WTC11 (cell line): ENCODE measurements at places on chromosomes 12 and 14. TPM values are rescaled to one million over a fixed set of nuclear protein-coding genes. Genes with fewer than 3 reads are reported as not detected.

GRCh38 chr12:13376610-13377373 lies 180.3 kb downstream of the EMP1 start:
- no peak for DNase-seq

DNA sequence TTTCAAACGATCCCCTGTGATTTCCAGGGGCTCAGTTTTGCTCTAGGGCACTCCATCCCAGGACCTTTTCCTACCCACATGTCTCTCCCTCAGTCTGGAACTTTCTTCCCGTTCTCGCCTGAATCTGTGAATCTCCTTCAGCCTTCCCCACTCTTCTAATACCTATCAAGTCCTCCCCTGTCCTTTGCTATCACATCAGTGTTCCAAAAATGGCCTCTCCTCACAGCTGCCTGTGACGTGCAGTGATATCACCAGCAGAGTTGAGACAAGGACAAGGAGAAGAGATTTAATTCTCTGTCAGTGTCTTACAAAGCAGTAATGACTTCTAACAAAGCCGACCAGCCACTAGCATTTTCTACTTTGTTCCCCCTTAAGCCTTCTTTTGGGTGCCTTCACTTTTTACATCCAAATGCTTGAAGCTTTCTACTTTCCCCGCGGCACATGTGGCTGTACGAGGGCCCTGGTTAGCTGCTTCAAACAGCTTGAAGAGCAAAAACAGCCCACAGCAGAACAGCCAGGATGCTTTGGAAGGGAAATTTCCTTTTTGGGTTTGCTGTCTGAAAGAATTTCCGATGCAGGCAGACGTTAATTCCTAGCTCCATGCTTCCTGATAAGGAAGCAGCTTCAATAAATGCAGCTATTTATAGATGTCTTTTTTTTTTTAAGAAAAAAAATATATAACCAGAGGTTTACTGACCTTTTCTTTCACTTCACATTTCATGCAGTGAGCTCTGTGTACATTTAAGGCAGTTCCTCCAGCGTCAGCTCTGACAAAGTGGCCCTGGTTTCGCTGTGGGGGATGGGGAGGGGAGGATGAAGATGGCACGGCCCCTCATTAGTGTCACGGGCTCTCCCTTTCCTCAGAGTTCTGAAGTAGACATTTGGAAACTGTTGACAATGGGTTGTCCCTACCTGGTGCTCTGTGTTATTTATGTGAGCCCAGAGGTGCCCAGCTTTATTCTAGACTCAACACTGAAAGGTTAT lies 109.3 kb downstream of the ETV6 start:
- no peak for DNase-seq

Gene ANKS1B
- total RNA-seq, result 5.4 to 6.7 TPM (median 5.8 TPM) in 3 replicates

Gene OVCH1
- total RNA-seq, result 0.04 to 0.25 TPM in 2 of 3 replicates, not detected in the other

DNA sequence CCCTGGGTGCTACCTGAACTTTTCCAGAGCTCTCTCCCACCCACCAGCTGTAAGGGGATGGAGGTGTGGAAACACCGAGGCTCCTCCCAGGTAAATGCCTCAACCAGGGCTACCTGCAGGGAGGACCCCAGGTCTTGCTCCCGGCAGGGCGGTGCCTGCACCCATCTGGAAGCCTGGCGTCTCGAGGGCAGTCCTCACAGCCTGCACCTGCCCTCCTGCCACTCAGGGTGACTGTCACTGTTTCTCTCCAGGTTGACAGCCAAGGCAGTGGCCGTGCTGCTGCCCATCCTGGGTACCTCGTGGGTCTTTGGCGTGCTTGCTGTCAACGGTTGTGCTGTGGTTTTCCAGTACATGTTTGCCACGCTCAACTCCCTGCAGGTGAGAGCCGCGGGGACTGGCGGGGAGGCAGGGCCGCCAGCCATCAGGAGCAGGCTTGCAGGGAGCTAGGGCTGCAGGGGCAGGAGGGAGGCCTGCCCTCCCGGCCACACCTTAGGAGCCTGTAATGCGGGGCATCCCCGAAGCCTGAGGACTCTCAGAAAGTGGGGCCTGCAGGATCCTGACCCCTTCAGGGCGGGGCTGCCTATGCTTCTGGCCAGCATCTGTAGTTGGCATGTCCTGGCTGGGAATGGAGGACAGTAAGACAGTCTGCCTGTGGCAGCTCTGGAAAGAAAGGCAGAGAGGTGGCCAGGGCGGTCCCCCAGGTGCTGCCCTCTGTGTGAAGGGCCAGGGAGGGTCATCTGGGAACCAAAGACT lies 182.3 kb downstream of the ADGRD1 start:
- no peak for DNase-seq

DNA sequence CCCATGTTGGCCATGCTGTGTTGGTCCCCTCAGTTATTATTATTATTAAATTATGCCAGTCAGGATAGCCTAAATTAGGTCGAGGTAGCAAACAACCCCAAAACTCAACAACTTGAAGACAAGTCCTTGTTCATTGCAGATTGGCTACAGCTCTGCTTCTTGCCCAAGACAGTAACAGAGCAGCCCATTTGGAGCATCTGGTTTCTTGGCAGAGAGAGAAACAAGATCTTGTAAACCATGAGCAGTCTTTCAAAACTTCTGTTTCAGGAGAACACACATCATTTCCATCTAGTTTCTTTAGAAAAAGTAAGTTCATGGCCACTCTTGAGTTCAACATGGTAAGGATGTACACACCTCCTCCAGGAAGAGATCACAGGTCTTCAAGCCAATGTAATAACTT lies 52.3 kb downstream of the E2F7 start:
- DNase-seq, result no peak

Gene TSPAN19
- 0.23 to 0.53 TPM in 2 of 3 replicates, not detected in the other for total RNA-seq

Gene TAS2R31
- 1.2 to 2.0 TPM (median 1.9 TPM) in 3 replicates for total RNA-seq

DNA sequence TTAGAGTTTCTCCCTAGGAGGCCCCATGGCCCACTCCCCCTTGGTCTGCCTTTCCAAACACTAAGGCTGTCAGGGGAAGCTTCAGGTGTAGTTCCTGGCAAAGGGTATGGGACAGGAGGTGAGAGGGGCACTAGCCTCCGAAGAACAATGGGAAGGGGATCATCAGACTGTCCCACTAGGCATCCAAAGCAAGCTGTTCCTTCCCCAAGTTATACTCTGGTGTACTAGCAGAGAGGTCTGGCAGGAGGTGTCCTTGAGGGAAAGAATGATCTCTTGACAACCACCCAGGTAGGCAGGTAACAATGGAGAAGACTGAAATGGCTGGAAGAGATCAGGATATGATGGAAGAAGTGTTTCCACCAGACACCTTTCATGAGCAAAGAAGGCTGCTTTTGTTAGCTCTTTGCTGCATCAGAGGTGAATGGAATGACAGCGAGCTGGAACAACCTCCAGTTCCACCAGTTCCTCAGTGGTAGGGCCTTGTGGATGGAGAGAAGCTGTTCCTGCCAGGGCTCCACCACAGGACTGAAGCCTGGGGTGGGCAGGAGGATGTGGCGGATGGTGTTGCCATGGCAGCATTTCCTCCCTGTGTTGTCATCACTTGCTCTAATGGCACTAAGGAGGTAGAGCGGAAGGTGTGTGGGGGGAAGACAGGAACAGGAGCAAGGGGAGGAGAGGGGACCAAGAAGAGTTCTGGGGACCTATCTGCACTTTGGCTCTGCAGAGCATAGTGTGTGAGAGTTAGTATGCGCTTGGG lies 2.3 kb upstream of the AGAP2 start:
- DNase-seq, result no peak

GRCh38 chr12:54173066-54173726 lies 15.6 kb downstream of the SMUG1 start:
- DNase-seq, result peak; percentile 48

- DNase-seq, result no peak
Measured at GRCh38 chr12:25652371-25652770, 99.3 kb upstream of the LMNTD1 start.

Gene KCNK10
- 0.53 to 0.96 TPM (median 0.87 TPM) in 3 replicates for total RNA-seq

GRCh38 chr12:125381373-125381772 lies 316.1 kb downstream of the AACS start:
- no peak for DNase-seq

Gene KANSL2
- total RNA-seq, result 38.4 to 48.1 TPM (median 41.1 TPM) in 3 replicates

DNA sequence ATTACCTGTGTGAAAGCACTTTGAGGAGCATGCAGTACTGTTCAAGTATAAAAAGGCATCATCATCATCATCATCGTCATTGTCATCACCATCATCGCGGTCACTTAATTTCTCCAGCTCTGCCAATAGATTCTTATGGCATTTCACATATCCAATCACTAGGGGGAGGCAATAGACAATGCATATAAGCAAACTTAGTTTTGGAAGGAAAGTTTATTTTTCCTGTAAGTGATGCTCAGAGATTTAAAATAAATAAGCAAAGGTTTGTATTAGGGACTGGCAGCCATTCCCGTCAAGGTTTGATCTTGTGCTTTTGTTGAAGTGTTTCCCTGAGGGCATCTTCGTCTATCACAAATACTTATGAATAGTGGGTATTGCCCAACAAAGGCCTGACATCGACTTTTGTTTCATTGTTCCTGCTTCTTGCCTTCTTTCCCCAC lies 127.4 kb downstream of the KTN1 start:
- no peak for DNase-seq

DNA sequence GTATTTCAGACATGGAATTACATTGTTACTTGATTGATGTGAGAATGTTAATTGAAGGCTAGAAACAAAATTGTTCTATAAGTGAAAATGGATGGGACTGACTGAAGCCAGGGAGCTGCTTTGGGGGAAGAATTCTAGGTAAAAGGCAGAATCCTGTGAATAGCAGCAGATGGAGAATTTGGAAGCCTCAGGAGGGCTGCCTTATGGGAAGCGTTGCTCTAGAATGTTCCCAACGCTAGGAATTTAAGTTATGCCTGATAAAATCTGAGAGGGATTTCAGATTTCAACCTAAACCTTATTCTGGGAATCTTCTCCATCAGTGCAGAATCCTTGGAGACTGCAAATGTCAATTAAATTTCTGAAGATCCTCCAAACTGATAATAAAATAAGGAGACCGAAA lies 858.2 kb upstream of the FLRT2 start:
- no peak for DNase-seq

GRCh38 chr12:47785887-47786661 lies 13.0 kb downstream of the SLC48A1 start:
- no peak for DNase-seq

Gene TDG
- total RNA-seq, result 28.1 to 33.0 TPM (median 32.6 TPM) in 3 replicates

Gene STRN3
- total RNA-seq, result 37.1 to 40.8 TPM (median 40.4 TPM) in 3 replicates

Gene PRICKLE1
- total RNA-seq, result 11.7 to 16.4 TPM (median 15.3 TPM) in 3 replicates

Gene FSCB
- total RNA-seq, result not detected in 3 replicates

Gene SENP1
- total RNA-seq, result 20.4 to 23.3 TPM (median 21.3 TPM) in 3 replicates

DNA sequence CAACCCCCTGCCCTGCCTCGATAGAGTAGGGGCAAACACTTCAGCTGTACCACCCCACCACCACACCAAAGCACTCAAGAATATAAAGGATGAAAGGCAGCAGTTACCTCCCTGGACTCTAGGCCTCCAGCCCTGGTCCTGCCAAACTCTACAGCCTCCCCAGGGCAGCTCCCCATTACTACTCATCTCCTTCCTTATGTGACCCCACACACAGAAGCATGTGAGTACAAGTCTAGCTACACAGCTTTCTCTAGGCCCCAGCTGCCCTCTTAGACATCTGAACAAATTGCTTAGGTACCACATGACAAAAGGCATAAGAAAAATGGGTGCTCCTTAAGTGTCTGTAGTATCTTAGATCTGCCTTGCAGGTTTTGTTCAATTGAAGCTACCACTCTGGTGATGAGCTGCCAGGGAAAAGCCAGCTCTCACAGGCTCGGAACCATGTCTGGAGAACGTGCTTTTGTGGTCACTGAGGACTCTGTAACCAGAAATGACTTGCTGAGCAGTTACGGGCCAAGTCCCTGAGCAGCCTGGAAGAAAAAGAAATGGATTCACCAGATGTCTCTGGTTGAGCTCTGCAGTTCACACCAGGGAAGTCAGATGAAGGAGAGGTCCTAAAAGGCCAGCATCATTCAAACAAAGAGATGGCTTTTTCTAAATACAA lies 32.8 kb downstream of the FMNL3 start:
- no peak for DNase-seq

Gene LTB4R
- 6.9 to 9.4 TPM (median 7.6 TPM) in 3 replicates for total RNA-seq

Gene LMO3
- 22.2 to 29.8 TPM (median 23.3 TPM) in 3 replicates for total RNA-seq

Gene C12orf54
- total RNA-seq, result not detected in 3 replicates

Gene KCNH3
- total RNA-seq, result 0.27 to 0.44 TPM (median 0.44 TPM) in 3 replicates

GRCh38 chr12:119479121-119479561 lies 114.4 kb upstream of the TMEM233 start:
- no peak for DNase-seq
